ENCODE measurements at places on chromosomes 2 and 18. TPM values are rescaled to one million over a fixed set of nuclear protein-coding genes. Genes with fewer than 3 reads are reported as not detected.

- H3K4me3 ChIP-seq = no peak overlapping the region
- DNase-seq = no peak
- no peak overlapping the region for H3K27ac ChIP-seq
- H3K4me1 ChIP-seq = no peaks in the 10 kb centered on the region
- H3K36me3 ChIP-seq = no peaks in the 10 kb centered on the region
- no peaks in the 10 kb centered on the region for H3K27me3 ChIP-seq
Observed at GRCh38 chr18:3836483-3837335, 386.7 kb downstream of the TGIF1 start.

GRCh38 chr2:130767408-130767775 is 12.1 kb downstream of the AMER3 start:
- no peaks in the 10 kb centered on the region for H3K4me1 ChIP-seq
- no peaks in the 10 kb centered on the region for H3K36me3 ChIP-seq
- no peak overlapping the region for H3K27ac ChIP-seq
- H3K4me3 ChIP-seq = no peak overlapping the region
- no peaks in the 10 kb centered on the region for H3K27me3 ChIP-seq

GRCh38 chr2:30366199-30366691 is 80.8 kb upstream of the LCLAT1 start:
- DNase-seq = no peak
- H3K4me1 ChIP-seq = peaks cover 21% of the 10 kb centered on the region
- no peak overlapping the region for H3K4me3 ChIP-seq
- no peaks in the 10 kb centered on the region for H3K27me3 ChIP-seq
- H3K36me3 ChIP-seq = no peaks in the 10 kb centered on the region

DNA sequence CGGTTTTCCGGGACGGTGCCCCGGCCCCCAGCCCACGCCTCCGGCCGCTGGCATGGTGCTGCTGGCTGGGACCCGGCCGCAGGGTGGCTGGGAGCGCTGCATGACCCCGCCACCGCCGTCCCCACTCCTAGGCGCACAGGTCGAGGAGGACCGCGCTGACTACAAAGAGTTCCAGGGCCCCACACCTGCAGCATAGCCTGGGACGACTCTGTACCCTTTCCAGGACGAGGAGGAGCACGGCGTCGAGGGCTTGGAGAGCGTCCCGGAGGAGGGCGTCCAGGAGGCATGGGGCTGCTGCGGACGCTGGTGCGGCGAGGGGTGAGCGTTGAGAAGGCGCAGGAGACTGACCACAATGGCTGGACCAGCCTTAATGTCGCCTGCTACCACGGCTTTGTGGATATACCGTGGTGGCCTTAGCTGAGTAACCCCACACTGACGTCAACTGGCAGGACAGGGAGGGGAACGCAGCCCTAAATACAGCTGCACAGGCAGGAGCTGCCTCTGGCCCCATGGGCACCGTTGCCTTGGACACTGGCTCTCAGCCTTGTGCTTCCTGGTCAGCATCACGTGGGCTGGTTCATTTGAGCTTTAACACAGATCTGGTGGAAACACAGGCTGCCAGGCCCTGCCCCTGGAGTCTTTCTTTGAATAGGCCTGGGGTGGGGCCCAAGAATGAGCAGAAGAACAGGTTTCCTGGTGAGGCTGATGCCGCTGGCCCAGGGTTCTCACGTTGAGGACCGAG is 40.9 kb upstream of the TRIM43B start:
- peak; percentile 88 for DNase-seq
- H3K4me1 ChIP-seq = peaks cover 7% of the 10 kb centered on the region
- peak overlapping the region; percentile 35 for H3K4me3 ChIP-seq
- H3K27ac ChIP-seq = peak overlapping the region; percentile 85

IRS1 gene
- 4.5 TPM for polyA plus RNA-seq

DNA sequence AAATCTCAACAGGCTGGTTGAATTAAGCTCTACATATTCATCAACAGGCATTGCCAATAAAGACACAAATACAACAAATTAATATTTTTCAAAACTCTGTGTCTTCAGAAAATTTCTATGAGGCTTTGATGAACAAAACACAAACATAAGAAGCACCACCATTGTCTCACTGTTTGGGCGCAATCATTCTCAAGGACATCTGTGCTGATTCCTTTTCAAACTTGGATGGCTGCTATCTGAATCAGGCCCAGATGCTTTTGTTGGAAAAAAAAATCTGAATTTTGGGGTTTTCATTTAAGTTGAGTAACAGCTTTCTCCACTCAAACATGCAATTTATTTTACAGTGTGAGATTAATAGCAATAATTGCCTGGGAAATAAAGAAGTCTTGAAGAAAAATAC is 173.8 kb downstream of the NRXN1 start:
- H3K36me3 ChIP-seq = no peaks in the 10 kb centered on the region
- no peak overlapping the region for H3K4me3 ChIP-seq
- no peak overlapping the region for H3K27ac ChIP-seq
- no peaks in the 10 kb centered on the region for H3K27me3 ChIP-seq
- H3K4me1 ChIP-seq = no peaks in the 10 kb centered on the region
